ENCODE measurements at places on chromosomes 6 and 20.

DNA sequence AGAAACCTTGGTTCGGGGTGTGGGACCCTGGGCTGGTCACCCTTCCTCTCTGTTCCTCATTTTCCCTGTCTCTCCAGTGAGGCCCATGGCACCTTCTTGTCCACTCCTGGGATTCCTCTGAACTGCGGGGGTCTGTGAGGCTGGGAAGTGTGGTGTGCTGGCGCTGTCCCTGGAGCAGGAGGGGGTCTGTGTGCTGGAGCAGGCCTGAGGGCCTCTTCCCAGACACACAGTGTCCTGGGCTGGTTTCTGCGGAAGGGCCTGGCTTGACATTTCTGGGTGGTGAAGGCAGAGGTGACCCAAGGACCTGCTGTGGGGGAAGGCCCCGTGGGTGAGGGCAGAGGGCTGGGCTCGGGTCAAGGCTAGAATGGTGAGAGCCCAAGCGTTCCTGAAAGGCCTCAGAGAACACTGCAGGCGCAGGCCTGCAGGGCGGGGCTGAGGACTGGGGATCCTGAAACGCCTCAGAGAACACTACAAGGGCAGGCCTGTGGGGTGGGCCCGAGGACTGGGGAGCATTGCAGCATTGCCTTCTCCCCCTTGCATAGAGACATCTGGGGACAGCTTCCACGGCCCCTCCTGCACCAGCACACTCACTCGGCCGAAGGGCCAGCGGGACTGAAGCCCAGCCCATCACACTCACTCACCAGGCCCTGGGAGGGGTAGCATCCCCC lies 10.6 kb upstream of the BAK1 start:
- H3K4me1 ChIP-seq: peaks cover 2% of the 10 kb centered on the region
- no peak overlapping the region for H3K27ac ChIP-seq
- H3K27me3 ChIP-seq: peaks cover 20% of the 10 kb centered on the region
- DNase-seq: no peak
- H3K4me3 ChIP-seq: no peak overlapping the region

GRCh38 chr6:54315656-54316055 lies 7.4 kb downstream of the TINAG start:
- no peaks in the 10 kb centered on the region for H3K27me3 ChIP-seq
- H3K36me3 ChIP-seq: no peaks in the 10 kb centered on the region
- H3K4me3 ChIP-seq: no peak overlapping the region
- no peak overlapping the region for H3K27ac ChIP-seq
- H3K4me1 ChIP-seq: no peaks in the 10 kb centered on the region

DNA sequence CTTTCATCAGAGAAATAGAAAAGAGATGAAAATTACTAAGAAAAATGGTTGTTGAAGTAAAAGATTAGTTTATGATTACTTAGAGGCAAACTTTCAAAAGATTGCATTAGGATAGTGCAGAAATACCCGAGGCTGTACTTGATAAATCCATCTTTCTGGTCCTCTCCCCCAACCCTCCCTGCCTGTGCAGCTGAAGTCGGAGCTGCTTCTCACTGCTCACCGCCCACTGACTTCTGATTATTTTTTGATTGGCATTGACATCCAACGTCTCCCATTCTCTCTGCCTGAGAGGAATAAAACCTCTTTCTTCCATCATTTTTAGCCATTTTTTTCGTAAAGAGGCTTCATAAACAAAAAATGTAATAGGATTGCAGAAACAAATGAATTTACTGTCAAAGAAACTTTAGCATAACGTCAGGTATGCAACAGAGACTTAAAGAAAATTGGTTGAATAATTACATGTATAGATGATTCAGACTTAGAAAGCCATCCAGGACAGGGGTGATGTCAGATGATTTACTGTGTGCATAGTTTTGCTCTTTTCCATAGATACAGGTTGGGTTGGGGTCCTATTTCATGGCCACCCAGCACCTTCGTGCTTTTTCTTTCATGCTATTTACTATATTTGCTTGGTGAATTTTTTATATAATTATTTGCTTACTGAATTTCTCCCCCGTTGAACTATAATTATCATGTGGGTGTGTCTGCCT lies 53.6 kb upstream of the EDN3 start:
- DNase-seq: no peak
- H3K4me3 ChIP-seq: no peak overlapping the region
- no peaks in the 10 kb centered on the region for H3K4me1 ChIP-seq
- no peak overlapping the region for H3K27ac ChIP-seq
- H3K27me3 ChIP-seq: peaks cover 16% of the 10 kb centered on the region

- H3K27me3 ChIP-seq: no peaks in the 10 kb centered on the region
- no peak for DNase-seq
- peaks cover 5% of the 10 kb centered on the region for H3K36me3 ChIP-seq
- no peak overlapping the region for H3K27ac ChIP-seq
- no peak overlapping the region for H3K4me3 ChIP-seq
- no peaks in the 10 kb centered on the region for H3K4me1 ChIP-seq
Observed at GRCh38 chr6:106181664-106182418, 95.7 kb downstream of the PRDM1 start.

- H3K27ac ChIP-seq: no peak overlapping the region
- peaks cover 3% of the 10 kb centered on the region for H3K4me1 ChIP-seq
- DNase-seq: peak; percentile 77
- no peaks in the 10 kb centered on the region for H3K27me3 ChIP-seq
- H3K36me3 ChIP-seq: no peaks in the 10 kb centered on the region
Observed at GRCh38 chr6:39361657-39362486, 39.4 kb upstream of the KCNK16 start.

DNA sequence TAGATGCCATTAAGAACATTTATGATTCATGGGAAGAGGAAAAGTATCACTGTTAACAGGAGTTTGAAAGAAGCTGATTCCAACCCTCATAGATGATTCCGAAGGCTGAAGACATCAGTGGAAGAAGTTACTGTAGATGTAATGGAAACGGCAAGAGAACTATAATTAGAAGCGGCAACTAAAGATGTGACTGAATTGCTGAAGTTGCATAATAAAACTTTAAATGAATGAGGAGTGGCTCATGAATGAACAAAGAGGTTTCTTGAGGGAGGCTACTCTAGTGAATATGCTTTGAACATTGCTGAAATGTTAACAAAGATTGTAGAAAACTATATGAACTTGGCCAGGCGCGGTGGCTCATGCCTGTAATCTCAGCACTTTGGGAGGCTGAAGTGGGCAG lies 84.1 kb downstream of the PHIP start:
- H3K4me3 ChIP-seq: no peak overlapping the region
- no peaks in the 10 kb centered on the region for H3K4me1 ChIP-seq
- no peaks in the 10 kb centered on the region for H3K27me3 ChIP-seq

GRCh38 chr6:12555781-12556180 lies 160.8 kb upstream of the PHACTR1 start:
- no peak overlapping the region for H3K4me3 ChIP-seq
- H3K27me3 ChIP-seq: no peaks in the 10 kb centered on the region
- no peaks in the 10 kb centered on the region for H3K36me3 ChIP-seq
- no peaks in the 10 kb centered on the region for H3K4me1 ChIP-seq
- DNase-seq: no peak

DNA sequence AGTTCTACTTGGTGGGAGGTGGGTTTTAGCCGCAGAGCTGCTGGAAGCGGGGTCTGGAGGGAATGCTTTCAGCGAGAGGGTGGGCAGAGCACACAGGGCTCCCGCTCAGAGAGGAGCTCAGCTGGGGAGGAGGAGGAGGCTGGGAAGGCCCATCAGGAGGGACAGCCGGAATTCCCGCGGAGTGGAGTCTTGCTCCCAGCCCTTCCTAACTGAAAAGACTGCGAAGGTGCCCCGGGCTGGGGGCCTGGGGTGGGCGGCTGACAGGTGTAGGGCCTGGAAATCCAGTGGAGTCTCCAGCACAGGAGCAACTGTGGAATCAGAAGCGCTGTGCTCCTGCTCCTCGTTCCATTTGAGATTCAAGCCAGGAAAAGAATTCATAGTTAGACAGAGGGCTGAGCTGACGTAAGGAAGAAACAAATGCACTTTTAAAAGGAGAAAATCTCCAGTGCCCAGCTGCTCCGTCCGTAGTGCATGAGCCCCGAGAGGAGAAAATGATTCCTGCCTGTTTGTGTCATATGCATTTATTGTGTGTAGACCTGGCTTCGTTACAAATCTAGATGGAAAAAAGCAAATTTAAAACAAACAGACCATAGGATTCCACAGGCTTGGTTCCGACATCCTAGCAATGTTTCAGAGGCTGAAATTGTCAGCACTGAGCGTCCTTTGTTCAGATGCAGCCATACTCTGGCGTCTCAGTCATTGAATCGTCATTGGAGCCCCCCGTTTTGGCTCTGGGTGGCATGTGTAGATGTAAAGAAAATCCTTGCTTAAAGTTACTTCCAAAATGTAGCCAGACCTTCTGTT lies 197.7 kb downstream of the SMOC2 start:
- no peaks in the 10 kb centered on the region for H3K36me3 ChIP-seq
- DNase-seq: no peak
- H3K27me3 ChIP-seq: no peaks in the 10 kb centered on the region
- H3K27ac ChIP-seq: peak overlapping the region; percentile 35

GRCh38 chr6:29943053-29943966 lies 978 bp downstream of the HLA-A start:
- peak overlapping the region; percentile 70 for H3K4me3 ChIP-seq
- no peaks in the 10 kb centered on the region for H3K36me3 ChIP-seq
- H3K27me3 ChIP-seq: no peaks in the 10 kb centered on the region
- peak overlapping the region; percentile 93 for H3K27ac ChIP-seq
- DNase-seq: no peak

- H3K27ac ChIP-seq: no peak overlapping the region
- H3K4me1 ChIP-seq: no peaks in the 10 kb centered on the region
- no peaks in the 10 kb centered on the region for H3K27me3 ChIP-seq
- DNase-seq: no peak
Observed at GRCh38 chr6:21909321-21909720, 315.8 kb downstream of the SOX4 start.

DNA sequence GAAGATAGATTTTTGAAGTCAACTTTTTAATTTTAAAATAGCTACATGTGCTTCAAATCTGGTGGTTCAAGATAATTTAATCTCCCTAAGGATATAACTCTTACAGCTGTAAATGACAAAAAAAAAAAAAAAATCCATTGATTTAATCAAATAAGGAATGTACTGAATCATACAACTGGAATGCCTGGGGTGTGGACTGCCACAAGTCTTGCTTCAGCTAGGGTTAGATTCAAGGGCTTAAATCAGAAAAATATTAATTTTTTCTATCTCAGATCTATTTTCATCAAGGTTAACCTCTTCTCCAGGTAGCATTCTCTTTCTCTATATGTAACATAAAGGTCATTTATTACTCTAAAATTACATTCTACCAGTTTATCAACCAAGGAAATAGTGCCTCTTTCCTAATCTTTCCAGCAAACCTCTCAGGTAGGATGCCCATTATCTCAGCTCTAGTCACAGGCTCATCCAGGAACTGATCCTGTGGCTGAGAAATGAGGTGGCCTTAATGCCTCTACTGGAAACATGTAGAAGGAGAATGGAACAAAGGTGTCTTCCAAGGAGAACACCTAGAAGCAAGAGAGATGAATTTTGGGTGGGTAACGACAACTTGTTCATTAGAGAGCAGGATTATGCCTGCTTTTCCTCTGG lies 466.9 kb downstream of the CBLN4 start:
- H3K27ac ChIP-seq: no peak overlapping the region
- H3K27me3 ChIP-seq: no peaks in the 10 kb centered on the region
- H3K36me3 ChIP-seq: no peaks in the 10 kb centered on the region
- H3K4me3 ChIP-seq: no peak overlapping the region
- no peaks in the 10 kb centered on the region for H3K4me1 ChIP-seq

GRCh38 chr20:8250539-8251200 lies 118.6 kb downstream of the PLCB1 start:
- H3K27ac ChIP-seq: no peak overlapping the region
- no peaks in the 10 kb centered on the region for H3K36me3 ChIP-seq
- no peak overlapping the region for H3K4me3 ChIP-seq

DNA sequence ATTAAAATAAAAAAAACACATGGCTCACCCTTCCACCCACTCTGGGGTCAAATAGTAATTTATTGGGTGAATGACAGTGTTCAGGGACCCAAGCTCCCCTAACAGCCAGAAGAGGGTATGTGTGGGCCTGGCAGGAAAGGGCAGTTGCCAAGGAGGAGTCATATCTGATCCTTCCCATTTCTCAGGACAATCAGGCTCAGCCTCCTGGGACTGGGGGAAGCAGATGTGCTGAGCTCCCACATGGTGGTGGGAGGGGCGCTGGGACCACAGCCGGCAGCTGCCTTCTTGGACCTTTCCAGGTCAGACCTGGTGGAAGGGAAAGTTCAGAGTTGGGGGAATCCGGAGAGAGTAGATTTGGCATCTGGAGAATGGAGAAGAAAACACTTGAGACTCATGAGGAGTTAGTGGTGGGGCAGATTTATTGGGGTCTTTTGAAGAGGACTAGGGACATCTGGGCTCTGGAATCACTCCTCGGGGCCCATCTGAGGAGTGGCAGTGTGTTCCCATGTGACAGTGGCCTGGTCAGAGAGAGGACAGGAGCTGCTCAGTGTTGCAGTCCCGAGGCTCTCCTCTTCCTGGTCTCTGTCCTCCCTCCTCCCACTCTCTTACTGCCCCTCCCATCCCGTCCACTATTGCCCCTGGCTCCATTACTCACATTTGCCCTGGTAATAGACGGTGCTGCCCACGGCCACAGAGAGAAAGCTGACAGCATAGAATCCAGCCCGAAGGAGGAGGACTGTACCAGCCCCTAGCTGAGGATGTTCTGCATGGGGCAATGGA lies 3.0 kb downstream of the LST1 start:
- no peak for DNase-seq

Data from tibial artery (tissue), 4 donors.